Activated CD8-positive, alpha-beta memory T cell treated with anti-CD3 and anti-CD28 coated beads for 48 hours (primary cell): ENCODE measurements at places on chromosomes 5 and 9.

DNA sequence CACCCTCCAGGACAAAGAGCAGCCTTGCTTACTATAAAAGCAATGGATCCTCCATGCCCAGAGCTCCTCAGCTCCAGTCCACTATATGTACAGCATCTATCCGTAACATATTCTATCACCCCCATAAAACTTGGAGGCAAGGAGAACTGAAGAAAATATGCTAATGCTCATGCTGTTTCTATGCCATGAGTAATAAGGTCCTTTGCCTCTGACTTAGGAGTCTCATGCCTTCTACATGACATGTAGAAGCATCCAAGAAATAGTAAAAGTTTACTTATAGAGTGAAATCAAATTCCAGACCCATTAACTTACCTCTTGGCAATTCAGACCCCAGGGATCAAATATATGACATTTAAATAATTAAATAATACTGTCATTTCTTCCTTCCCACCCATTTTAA, 33.7 kb downstream of the SSBP2 start:
- no peak for DNase-seq

- no peak for DNase-seq
These were observed 74.1 kb downstream of the HMHB1 start for GRCh38 chr5:143886096-143886495.

- no peak for DNase-seq
These were observed 250.2 kb upstream of the GAS1 start for GRCh38 chr9:87197349-87198130.

- peak; percentile 34 for DNase-seq
These were observed 17.7 kb downstream of the IL31RA start for GRCh38 chr5:55868846-55869245.

- DNase-seq = no peak
These were observed at the start of gene ZDHHC11 for GRCh38 chr5:850511-851006. TSS of gene ZDHHC11 (minus strand) at chr5:850986. CDS start at chr5:850602, 384 bp downstream.

- DNase-seq = no peak
These were observed 28.1 kb downstream of the ANKRD33B start for GRCh38 chr5:10591966-10592365.

- no peak for DNase-seq
These were observed 65.2 kb downstream of the STARD4 start for GRCh38 chr5:111447099-111447498.

DNA sequence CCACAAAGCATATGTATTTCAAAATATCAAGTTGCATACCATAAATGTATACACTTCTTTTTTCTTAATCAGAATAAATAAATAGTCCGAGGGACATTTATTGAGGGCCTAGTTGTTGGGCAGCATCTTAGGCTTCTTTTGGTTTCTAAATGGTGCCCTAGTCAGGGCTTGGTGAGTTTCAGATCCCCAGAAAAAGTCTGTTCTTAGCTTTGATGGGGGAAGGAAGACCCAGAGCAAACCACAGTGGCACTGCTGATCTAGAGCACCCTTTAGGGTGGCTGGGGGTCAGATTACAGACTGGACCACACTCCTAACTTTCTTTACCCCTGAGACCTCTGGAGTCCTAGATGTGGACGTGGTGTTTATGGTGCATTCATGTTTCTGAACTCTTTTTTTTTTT, 97.8 kb downstream of the C9orf152 start:
- no peak for DNase-seq

GRCh38 chr9:93185266-93186214, 1.6 kb downstream of the WNK2 start:
- no peak for DNase-seq

DNA sequence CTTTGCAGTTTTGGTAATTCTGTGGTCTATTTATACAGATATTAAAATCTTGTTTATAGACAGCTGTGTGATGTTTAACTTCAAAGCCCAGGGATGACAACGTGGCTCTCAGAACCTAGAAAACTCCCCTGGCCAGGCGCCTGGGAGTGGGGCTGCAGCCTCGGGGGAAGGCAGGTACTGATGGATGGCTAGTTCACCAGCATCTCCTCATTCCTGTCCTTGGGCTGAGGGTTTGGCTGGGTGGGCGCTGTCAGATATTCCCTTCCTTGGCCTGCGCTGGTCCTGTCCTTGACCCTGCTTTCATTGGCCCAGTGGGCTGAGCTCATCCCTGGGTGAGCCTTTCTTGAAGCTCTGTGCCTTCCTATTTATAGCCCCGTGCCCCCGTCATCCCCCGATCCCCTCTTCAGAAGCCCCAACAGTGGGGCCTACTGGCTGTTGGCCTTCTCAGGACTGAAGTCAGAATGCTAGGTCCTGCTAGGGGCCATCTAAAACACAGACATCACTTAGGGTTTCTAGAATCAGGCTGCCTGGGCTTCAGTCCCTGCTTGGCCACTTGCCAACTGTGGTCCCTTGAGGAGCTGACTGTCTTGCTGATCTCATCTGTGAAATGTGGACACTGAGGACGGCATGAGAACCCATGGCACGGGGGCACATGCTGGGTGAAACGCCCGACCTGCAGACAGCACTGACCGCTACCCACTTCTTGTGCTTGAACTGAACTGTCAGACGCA, 20.9 kb downstream of the SH3GLB2 start:
- DNase-seq = no peak

DNA sequence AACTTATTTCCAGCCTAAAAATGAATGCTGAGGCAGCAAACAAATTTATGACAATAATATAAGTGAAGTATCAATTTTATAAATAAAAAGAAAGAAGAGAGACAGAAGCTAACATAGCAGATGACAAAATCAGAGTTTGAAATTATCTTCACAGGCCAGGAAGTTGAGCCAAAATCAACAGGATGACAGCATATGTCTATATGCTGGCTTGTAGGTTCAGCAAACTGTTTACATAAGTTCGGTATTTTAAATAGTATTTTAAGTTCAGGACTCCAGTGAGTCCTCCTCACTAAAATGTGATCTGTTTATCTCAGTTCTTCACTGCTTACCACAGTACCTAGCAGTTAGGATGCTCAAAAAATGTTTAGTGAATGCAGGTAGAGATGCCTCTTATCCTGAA, 359.6 kb upstream of the SMC2 start:
- no peak for DNase-seq

DNA sequence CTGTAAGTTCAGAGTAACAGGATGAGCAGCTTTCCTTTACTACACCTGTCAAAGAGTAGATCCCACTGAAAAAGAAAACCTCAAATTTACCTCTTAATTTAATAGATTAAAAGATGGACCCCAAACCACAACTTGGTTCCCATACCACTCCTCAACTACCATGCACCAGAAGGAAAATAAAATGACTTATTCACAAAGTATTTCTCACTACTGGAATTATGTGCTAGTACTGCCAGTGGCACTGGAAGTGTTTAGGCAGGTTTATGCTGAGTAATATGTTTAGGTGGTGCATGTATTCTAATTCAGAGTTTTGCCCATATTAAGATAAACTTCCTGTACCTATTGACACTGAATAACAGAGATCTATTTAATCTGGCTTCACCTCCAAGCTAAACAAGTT, 6.6 kb downstream of the PLK2 start:
- no peak for DNase-seq

- DNase-seq = no peak
These were observed 61.4 kb downstream of the FOXD1 start for GRCh38 chr5:73387149-73387591.

DNA sequence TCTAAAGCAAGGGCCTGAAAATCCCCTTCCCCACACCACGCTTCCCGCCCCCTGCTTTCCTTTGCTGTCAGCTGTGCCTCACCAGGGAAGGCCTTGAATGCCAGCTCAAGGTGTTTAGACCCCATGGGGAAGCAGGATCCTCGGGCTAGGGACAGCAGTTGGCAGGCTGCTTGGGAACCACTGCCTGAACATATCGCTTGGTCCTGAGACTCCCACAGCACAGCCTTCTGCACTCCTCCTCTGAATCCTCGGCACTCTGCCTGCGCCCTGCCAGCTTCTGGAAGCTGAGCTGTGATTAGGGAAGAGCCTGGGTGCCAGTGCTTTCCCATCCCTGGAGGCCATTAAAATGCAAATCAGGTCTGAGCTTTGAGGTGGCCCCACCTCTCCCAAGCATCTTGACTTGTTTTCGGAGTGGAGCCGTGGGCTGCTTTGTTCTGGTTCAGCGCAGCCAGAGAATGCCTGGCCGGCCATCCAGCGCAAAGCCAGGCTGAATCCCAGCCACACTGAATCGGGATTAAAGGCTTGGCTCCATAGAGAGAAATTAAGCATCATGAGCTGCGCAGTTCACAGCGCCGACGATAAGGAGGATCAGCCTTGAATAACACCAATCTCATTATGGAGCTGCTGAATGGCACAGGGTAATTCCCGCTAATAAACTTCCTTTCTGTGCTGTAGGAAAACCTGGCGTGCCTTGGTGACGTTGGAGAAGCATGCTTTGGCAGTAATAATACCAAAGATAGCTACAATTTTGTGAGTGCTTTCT, 40.0 kb downstream of the AMBP start:
- no peak for DNase-seq

DNA sequence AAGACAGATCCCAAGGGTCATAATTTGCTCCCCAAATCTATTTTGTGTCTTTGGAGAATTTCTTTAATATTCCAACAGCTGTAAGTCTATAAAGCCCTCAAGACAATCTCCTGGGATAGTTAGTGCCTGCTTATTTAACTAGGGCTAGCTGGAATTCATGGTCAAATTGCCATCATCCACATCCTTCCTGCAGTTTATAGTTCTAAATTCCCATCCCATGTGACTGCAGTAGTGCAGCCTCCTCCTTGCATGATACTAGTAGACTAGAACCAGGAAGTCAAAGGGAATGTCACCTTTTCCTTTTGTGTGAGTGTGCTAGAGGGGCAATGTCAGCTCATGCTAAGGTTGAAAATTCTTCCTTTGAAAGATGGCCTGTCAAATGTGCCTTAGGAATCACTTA, 214.8 kb upstream of the PIK3R1 start:
- no peak for DNase-seq

DNA sequence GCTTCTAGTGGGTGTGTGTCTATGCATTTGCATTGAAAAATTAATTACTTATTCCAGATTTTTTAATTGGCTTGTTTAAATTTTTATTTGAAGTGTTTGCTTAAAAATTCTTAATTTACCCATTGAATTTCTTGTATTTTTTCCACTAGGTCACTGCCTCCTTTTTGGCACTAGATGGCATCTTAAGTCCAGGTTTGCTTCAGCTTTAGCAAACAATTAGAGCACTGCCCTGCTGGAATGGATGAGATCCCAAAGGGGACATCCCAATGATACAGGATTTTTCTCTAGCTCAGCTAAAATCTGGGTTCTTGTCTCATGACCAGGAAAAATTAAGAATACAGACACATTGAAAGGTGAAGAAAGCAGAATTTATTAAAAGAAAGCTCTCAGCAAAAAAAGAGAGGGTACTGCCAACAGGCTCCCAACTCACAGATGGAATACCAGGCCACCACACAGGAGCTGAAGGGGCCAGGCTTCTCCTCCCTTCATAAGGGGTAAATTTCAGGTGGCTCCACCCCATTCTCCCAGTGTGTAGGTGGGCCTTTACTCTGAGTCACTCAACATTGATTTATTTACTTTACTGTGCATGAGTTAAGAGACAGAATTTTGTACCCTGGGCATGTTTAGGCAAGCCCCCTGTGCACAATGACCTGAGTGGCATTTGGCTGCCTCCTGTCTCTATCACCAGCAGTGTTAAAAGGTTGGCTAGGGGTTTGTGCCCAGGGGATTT, 532.4 kb downstream of the ANXA1 start:
- DNase-seq = no peak

DNA sequence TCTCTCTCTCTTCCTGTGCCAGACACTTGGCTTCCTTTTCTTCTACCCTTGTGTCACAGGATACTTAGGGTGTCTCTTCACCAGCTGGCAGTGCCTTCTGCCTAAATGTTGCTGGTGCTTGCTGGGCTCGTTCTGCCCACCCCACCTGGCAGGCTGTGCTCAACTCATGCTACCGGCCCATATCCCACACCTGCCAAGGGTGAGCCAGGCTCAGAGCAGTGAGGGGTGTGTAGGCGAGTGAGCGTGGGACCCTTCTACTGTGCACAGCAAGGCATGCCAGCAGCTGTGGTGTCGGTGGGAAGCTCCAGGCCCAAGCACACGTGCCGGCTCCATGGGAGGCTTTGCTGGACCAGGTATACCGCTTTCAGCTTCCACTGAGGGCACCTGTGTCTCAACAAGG, 1626.7 kb upstream of the ACO1 start:
- no peak for DNase-seq

GRCh38 chr9:69265891-69266290, 59.1 kb upstream of the ENTREP1 start:
- no peak for DNase-seq

- DNase-seq = no peak
These were observed 210.1 kb downstream of the PRDM9 start for GRCh38 chr5:23717486-23717885.

- DNase-seq = no peak
These were observed 3.4 kb downstream of the CNTFR start for GRCh38 chr9:34585946-34586669.

DNA sequence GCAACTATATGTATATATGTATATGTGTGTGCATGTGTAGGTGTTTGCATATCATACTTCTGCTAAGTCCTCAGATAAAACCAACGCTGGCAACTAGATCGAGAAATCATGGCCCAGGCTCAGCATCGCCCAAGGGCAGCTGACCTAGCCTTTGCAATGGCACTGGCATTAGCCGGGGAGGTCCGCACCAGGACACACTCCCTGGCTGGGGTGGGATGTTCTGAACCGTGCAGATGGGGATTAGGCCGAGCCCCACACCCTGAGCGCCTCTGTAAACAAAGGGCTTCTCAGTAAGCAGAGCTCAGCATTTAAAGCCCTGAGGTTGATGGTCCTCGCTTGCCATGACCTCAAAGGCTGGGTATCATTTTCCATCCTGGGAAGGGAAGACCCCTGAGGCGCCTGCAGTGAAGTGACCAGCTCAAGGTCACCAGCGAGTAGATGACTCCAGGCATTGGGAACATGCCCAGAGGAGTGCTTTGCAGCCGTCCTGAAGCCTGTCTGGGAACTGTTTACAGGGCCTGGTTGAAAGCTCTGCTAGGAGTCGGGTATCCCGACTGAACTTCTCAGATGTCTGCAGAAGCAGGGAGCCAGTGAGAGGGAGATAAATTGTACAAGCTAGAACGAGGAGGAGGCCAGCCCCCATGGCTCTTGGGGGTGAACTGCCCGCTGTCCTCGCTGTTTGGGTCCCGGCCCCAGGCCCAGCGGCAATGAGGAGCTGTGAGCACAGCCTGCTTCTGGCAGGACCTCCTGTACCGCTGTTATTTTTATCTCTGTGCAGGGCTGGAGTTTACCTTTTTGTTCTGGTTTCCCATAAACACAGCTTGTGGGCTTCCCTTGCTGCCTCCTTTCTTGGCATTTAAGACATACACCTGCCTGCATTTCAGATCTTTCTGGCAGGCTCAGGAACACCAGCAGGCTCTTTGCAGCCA, 18.4 kb downstream of the GADD45G start:
- DNase-seq = no peak

- no peak for DNase-seq
These were observed 126.1 kb upstream of the PAPPA start for GRCh38 chr9:116027511-116027910.

DNA sequence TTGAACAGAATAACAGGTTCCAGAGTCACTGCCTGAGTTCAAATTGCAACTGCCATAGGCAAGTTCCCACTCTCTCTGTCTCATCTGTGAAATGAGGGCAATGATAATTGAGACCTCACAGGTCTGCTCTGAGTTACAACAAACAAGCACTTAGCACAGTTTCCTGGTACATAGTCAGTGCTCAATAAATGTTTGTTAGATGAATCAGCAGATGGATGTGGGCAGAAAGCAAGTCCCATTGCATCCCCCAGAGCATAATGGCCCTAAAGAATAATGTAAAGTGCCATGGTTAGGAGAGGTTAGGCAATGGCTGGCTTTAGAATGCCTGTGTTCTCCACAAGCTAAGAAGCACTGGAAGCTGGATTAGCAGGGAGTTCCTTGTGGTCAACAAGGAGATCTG, 136.5 kb upstream of the LARP1 start:
- DNase-seq = no peak

GRCh38 chr5:41797662-41798061, 72.6 kb downstream of the OXCT1 start:
- no peak for DNase-seq
